ENCODE measurements at places on chromosomes 11 and 22. TPM values are rescaled to one million over a fixed set of nuclear protein-coding genes. Genes with fewer than 3 reads are reported as not detected.

- DNase-seq, result peak; percentile 75
Measured at GRCh38 chr11:128653801-128654231, 40.1 kb upstream of the FLI1 start.

DNA sequence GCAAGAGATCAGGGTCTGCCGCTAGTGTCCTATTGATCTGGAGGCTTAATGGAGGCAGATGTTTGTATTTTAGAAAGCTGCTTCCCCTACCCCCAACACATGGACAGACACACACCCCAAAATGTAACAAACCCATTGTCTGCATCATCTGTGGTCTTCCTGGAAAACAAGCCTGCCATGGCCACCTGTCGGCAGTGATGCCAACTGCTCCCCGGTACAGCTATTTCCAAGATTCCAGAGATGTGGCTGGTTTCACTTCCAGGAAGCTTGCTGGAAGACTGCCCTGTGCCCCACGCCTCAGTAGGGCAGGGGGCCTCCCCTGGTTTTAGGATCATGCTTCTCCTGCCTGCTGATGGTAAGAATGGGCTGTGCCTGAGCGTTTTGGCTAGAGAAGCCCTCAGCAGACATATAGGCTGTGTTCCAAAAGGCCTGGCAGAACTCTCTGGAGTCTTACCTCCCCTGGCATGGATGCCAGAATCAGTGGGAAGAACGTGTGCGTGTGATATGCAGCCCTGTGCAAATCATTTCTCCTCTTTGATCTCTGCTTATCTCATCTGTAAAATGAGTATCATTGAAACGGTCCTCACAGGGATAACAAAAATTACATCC is 108.6 kb downstream of the FBXO7 start:
- no peak for DNase-seq

GRCh38 chr11:68508425-68508824 is 47.9 kb downstream of the PPP6R3 start:
- DNase-seq, result no peak

- DNase-seq, result no peak
Measured at GRCh38 chr11:877565-877964, 33.0 kb downstream of the CHID1 start.

Gene PRG3
- total RNA-seq, result not detected

Gene SCGB1D2
- total RNA-seq, result not detected

Gene GRAP2
- total RNA-seq, result 0.22 TPM

Gene KCNC1
- not detected for total RNA-seq

DNA sequence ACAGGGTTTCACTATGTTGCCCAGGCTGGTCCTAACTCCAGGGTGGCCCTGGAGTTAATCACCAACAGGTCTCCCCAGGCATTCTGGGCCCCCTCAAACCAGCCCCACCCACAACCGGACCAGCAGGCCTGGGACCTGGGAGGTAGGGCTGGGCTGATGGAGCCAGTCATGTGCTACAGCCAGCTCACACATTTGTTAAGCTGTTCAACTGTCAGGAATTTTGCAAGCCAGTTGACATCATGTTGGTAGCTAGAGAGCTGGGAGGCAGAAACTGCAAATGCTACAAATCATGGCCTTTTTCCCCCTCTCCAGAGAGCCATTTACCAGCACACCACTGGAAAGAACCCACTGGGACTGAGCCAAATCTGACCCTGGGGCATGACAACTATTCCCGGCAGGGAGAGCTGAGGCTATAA is 6.8 kb downstream of the ARHGAP1 start:
- DNase-seq, result no peak

Gene PRRG4
- 4.4 TPM for total RNA-seq

GRCh38 chr11:77310721-77311120 is 9.2 kb upstream of the GDPD4 start:
- DNase-seq, result no peak

DNA sequence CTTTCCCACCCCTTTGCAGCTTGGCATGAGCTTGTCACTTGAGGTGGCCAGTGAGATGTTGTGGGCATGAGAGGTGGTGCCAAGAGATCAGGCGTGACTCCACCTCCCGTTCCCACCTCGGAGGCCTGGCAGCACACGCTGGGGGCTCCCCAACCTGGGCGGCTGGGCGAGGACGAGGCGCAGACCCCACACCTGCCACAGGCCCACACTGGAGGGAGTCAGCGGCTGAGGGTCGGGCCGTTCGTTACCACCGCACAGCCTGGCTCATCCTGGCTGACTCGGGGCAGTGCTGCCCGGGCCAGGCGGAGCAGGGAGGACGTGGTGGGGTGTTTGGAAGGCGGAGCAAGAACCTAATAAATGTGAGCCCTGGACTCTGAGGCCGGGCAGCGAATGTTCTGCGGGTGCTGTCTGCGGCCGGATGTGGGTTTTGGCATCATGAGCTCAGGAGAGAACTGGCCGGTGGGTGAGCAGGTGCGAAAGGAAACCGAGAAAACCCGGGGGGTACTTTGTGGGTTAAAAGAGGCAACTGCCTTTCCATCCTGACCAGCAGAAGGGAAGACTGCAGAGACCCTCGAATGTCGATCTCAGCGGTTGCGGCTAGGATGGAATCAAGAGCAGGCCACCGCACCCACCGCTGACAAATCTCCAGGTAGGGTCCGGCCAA is 10.2 kb upstream of the IFITM3 start:
- no peak for DNase-seq

DNA sequence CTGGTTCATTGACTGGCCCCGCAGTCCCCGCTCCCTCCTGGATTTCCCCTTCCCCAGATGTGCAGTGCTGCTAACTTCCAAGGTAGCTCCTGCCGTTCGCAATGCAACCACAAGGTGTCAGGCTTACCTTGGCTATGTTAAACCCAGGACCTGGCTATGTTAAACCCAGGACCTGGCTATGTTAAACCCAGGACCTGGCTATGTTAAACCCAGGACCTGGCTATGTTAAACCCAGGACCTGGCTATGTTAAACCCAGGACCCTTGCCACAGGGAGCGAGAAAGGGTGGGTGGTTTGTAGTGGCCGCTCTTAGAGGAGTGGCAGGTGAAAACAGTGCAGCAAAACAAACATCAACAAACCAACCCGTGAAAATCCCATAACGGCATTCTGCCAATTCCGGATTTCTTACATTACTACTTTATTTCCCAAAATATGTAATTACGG is 2.9 kb upstream of the ADAMTS8 start:
- DNase-seq, result peak; percentile 61

Gene MS4A15
- total RNA-seq, result not detected

Gene RAG2
- total RNA-seq, result not detected

DNA sequence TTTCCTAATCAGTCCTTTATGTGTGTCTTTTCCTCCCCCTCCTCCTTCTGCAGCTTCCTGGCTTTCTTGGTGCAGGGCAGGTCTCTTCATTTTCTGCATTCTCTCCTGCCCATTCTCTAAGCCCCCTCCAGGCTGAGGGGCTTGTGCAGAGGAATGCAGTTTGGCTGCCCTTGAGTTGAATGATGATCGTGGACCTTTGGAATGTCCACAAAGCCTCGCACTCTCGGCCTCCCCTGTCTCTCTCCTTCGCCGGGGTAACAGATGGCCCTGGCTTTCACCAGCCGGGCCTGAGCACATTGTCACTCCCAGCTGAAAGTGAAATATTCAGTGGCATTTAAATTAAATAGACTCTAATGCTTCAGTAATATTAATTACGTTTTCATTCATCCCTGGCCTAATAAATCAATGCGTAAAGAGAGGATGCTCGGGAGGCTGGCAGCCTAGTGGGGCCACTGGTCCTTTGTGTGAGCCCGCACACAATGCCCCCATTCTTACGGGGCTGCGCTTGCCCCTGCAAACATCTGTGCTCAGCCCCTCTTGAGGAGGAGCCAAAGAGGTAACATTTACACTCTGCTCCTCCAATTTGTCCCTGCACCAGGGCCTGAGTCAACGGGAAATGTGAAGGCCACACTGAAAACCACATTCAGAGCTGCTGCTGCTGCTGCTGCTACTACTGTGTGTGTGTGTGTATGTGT is 64.9 kb upstream of the PAX6 start:
- peak; percentile 42 for DNase-seq

GRCh38 chr11:126646701-126647557 is 291.4 kb downstream of the ST3GAL4 start:
- peak; percentile 65 for DNase-seq

DNA sequence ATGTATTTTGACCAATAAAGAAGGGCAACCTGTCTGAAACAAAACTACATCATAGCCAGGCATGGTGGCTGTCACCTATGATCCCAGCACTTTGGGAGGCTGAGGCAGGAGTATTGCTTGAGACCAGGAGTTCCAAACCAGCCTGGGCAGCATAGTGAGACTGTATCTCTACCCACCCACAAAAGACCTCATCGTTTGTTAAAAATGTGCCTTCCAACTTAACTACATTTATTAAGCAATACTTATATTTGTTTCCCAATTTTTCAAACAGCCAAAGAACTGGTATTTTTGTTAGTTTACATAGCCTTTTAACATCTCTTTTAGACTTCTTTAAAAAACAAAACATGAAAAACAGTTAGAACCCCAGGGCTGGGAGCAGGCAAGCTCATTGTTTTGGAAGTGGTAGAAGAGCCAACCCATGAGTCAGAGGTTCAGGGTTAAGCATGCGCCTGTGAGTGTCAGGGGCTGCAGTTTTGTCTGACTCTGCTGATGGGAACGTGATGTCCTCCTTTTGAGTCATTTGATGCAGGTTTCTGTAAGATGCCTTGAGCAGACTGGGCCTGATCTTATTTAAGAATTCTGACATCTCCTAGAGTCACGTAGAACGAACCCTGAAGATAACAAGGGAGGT is 53.9 kb upstream of the CRTAM start:
- peak; percentile 94 for DNase-seq

Gene PIH1D2
- total RNA-seq, result 1.9 TPM

Gene THRSP
- total RNA-seq, result not detected

GRCh38 chr11:68004551-68005335 is 846 bp upstream of the UNC93B1 start:
- no peak for DNase-seq

DNA sequence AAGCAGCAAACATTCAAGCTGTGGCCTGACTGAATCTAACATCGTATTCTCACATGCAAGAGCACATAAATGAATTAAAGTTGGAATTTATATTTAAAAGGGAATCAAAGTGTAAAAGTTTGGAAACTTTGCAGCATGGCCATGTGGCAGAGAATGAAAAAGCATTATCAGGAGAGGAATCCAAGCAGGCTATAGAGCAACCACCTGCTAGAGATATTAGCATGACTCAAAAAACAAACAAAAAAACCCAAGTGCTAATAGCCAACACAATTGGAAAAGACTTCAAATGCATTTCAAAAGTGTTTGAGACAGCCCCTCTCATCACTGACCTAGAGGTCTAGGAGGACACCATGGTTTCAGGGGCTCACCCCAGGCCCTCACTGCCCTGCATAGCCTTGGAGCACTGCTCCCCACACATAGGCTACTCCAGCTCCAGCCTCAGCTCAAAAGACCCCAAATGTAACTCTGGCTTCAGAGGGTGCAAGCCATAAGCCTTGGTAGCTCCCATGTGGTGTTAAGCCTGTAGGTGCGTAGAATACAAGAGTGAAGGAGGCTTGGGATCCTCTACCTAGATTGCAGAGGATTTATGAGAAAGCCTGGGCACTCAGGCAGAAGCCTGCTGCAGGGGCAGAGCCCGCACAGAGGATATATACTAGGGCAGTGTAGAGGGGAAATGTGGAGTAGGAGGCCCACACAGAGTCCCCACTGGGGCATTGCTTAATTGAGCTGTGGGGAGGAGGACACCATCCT is 1.7 kb upstream of the KRTAP5-7 start:
- no peak for DNase-seq

DNA sequence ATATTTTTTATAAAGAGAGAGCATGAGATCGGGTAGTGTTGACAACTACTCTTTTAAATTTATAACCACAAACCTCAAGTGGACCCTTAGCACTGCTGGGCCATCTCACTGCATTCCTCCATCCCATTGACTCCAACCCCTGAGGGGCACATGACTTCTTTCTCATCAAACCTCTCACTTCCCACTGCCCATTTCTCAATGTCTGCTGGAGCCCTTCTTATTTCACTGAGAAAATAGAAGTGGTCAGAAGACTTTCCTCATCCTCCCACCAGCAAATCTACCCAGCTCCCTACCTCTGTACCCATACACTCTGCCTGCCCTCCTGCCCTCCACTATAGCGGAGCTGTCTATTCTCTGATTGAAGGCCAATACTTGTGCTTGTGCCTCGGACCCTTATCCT is 370.6 kb upstream of the MPPED2 start:
- no peak for DNase-seq

Gene UBASH3B
- 19.3 TPM for total RNA-seq

Gene HSCB
- total RNA-seq, result 26.8 TPM

Gene CSF2RB
- not detected for total RNA-seq

- no peak for DNase-seq
Measured at GRCh38 chr11:811446-812245, 1.9 kb downstream of the RPLP2 start.
